ENCODE measurements at places on chromosomes 12 and 14.

DNA sequence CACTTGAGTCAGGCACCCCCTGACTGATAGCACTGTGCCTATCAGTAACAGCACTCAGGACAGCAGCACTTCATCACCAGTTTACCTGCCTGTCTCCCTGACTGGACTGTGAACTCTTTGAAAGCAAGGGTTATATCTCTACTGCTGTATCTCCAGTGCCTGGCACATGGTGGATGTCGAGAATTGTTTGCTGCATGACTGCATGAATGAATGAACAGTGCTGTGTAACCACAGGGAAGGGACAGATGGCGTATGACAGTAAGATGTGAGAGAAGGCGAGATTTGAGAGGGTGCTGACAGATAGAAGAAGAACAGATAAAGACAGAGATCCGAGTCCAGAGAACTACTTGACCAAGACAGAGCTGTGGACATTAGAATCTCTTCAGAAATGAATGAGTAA lies 29.7 kb downstream of the BRAP start:
- DNase-seq: no peak

DNA sequence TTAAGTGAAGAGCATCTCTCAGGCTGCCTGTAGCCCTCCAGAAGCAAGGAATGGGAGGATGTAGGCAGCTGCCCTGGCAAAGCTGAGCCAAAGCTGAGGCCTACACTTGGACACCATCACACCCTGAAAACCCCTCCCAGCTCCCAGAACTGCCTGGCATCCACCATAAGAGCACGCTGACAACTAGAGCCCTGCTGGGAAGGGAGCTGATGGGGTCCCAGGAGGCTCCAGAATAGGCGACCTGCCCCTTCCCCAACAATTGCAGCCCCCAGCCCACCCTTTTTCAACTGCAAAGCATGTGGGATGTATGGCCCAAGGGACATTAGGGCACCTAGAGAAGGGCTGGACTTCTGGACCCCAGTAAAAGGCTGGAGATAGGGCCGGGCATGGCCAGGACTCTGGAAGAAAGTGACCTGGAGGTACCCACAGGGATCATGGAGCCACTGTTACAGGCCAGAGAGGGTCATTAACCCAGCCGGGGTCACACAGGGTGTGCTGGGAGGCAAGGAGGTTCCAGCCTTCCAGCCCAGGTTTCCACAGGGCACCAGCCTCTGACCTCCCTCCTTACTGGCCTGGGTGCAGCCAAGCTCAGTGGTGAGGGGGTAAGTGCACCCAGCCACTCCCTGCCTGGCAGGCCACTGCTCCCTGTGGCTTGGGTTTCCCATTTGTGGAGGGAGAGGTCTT lies 27.8 kb downstream of the FAM222A start:
- DNase-seq: no peak

DNA sequence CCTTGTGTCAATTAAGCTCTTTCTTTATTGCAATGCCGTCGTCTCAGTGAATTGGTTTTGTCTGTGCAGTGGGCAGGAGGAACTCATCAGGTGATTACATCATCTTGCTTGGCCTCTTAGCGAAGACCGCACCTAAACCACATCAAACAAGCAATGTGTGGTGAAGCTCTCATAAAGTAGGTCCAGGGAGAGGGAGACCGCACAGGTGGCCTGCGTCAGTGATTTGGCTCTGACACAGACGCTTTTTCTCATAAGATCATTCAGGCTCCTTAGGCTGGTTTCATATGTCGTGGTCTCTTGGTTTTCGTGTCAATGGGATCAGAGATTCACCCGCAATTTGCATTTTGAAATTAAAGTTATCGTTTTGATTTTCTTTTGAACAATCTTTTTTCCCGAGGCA lies 6.7 kb upstream of the TESC start:
- no peak for DNase-seq

- DNase-seq: no peak
Measured at GRCh38 chr14:61516964-61517653, 178.2 kb upstream of the HIF1A start.

- no peak for DNase-seq
Measured at GRCh38 chr14:76205708-76206107, 54.0 kb downstream of the GPATCH2L start.

GRCh38 chr12:94603434-94604365 lies 46.7 kb downstream of the TMCC3 start:
- DNase-seq: no peak

DNA sequence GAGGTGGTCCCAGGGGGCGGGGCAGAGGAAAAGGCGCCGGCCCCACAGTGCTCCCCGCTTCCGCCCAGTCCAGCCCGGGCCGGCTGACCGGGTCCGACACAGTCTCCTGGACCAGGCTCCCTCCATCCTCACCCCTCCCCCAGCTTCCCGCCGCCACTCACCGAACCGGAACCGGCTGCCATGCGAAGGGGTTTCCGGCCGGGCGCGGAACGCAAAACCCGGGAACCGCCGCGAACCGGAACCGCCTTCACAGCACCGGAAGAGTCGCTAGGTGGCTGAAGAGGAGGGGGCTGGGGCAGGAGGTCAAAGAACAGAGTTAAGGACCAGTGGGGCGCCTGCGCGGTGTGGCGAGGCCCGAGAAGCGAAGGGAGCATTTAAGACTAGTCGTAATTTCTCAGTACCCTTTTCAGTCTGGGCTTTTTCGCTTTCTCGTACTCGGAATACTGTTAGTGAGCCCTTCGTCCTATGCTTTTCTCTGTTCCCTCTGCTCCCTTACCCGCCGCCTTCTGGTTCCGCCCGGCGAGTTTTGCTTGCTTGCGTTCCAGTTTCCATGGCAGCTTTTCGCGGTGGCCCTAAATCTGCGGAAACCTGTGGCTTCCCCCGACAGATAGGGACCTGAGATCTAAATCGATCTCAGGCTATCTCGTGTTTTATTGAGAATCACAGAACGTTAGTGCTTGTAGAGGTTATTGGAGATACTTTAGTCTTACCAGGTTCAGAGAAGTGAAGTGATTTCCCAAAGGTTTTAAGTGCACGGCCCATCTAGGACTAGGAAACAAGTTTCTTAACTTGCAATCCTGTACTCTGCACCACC lies at the start of gene SENP1:
SENP1 (minus strand) TSS at position 213 of the 814 bp plus-strand sequence. CDS start 4,607 bp downstream, outside the sequence.
- DNase-seq: peak; percentile 53

- DNase-seq: no peak
Measured at GRCh38 chr14:20627346-20628027, 14.0 kb downstream of the OR6S1 start.

DNA sequence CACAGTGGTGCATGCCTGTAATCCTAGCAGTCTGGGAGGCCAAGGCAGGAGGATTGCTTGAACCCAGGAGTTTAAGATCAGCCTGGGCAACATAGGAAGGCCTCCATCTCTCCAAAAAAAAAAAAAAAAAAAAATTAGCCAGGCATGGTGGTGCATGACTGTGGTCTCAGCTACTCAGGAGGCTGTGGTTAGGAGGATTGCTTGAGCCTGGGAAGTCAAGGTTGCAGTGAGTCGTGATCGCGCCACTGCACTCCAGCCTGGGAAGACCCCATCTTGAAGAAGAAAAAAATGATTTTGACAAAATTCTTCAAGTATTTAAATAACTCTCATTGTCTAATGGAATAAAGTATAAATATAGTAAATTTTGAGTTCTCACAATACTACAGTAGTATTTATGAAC lies 219.2 kb upstream of the SSTR1 start:
- no peak for DNase-seq

- DNase-seq: no peak
Measured at GRCh38 chr12:3043406-3043805, 33.8 kb upstream of the TSPAN9 start.

GRCh38 chr12:6163416-6164060 lies 36.7 kb upstream of the CD9 start:
- no peak for DNase-seq

- DNase-seq: no peak
Measured at GRCh38 chr12:15563663-15564062, 225.5 kb downstream of the EPS8 start.

DNA sequence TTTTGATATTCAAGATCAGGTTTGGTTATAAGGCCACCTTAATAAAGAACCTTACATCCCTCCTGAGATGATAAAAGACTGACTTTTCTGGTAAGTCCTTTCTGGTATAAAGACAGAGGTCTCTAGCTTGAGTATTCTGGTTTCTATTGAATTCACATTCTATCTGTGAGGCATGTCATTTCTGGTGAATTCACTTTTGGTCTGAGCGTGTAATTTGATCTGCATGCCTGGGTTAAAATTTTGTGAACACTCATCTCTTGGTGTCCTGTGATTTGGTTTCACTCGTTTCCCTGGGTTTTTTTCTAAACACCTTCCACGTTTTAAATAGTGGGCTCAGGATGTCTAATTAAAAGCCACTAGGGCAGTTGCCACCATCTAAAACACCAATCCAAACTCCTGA lies 12.2 kb downstream of the EIF5 start:
- DNase-seq: no peak

- no peak for DNase-seq
Measured at GRCh38 chr12:104585448-104586055, 128.8 kb downstream of the CHST11 start.

- no peak for DNase-seq
Measured at GRCh38 chr12:131773582-131774221, 54.5 kb upstream of the MMP17 start.

DNA sequence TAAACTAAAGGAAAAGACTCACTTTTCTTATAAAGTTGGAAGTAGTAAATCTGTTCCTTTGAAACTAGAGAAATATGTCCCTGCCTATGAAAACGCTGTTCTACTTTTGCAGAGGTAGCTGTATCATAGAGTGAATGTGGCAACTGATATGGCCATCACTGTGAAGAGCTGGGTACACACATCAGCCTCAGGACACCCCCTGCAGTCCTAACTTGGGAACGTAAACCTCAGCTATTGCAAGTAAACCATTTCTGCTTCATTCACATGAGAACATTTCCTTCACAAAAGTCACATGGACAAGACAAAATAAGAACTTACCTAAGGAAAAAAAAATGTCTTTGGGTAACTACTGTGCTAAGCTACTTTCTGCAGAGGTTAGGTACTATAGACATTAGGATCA lies 233.3 kb upstream of the PPFIA2 start:
- DNase-seq: no peak

DNA sequence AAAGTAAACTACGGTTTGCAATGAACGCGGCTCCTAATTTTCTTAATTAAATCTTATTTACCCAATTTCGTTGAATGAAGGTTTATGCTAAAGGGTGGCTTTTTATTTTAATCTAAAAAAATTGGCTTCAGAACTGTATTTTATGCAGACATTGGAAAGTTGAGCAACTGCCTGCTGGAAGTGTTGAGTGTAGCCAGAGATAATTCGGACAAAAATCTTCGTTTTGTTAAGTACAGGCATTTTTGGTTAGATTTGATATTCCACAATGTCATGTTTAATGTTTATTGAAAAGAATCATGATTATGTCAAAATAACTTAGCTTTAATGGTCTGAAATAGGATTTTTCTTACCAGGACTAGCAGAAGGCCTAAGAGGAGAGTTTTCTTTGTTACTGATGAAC lies 875 bp downstream of the IRAK3 start:
- DNase-seq: no peak

Measured in cortex of kidney (tissue), 1 donor.